MM.1S (cell line): ENCODE measurements at places on chromosomes 6 and 20.

DNA sequence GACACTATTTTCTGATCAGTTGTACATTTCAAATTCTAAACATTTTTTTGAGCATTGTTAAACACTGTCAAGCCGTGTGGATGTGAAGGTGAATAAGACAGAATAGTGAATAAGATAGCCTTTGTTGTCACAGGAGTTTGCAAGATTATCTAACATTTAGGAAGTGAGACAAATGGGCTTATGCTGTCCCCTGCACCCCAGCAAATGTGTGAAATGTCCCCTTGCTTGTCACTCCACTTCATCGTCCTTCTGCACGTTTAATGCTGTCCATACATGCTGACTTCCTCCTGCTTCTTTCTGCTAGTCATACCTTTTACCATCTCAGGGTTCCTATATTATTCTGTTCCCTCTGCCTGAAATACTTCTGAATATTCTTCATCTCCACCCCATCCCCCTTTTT lies 62.6 kb downstream of the CBFA2T2 start:
- no peak for DNase-seq

- DNase-seq: no peak
Observed at GRCh38 chr6:150499882-150500312, 99.8 kb upstream of the PLEKHG1 start.

GRCh38 chr6:56988145-56988544 lies 33.2 kb downstream of the BEND6 start:
- DNase-seq: no peak

DNA sequence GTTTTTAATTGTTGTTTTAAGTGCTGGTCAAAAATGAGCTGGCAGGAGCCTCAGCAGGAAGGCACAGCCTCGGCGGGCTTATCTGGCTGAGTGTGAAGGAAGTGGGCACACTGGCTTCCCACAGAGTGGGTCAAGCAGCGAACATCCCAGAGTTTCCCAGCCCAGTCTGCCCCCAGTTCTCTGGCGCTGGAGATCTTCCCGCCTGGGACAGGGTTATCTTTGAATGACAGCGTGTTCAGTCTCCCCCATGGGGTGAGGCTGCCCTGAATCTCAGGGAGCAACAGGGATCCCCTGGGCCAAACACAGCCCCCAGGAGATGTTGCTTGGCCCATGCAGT lies 122.2 kb upstream of the PTPN1 start:
- DNase-seq: no peak

GRCh38 chr6:145725570-145725969 lies 9.8 kb downstream of the EPM2A start:
- DNase-seq: no peak

DNA sequence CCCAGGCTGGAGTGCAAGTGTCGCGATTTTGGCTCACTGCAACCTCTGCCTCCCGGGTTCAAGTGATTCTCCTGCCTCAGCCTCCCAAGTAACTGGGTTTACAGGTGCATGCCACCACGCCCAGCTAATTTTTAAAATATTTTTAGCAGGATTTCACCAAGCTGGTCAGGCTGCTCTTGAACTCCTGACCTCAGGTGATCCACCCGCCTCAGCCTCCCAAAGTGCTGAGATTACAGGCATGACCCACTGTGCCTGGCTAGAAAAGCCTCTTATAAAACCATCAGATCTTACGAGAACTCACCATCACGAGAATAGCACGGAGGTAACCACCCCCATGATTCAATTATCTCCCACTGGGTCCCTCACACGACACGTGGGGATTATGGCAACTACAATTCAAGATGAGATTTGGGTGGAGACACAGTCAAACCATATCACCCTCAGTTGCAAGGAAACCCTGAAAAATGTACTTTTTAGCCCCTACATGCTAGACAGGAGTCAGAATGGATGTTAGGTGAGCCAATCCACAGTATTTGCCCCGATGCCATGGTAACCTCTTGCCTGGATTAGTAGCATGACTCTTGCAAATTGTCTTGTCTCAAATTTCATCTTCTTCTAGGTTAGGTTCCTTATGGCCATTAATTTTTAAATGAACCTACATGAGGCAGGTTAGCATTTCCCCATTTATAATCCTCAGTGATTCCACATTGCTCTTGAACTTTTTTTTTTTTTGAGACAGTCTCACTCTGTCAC lies 17.1 kb upstream of the SASH1 start:
- no peak for DNase-seq

- DNase-seq: no peak
Observed at GRCh38 chr6:152236370-152237097, 400.6 kb downstream of the SYNE1 start.

DNA sequence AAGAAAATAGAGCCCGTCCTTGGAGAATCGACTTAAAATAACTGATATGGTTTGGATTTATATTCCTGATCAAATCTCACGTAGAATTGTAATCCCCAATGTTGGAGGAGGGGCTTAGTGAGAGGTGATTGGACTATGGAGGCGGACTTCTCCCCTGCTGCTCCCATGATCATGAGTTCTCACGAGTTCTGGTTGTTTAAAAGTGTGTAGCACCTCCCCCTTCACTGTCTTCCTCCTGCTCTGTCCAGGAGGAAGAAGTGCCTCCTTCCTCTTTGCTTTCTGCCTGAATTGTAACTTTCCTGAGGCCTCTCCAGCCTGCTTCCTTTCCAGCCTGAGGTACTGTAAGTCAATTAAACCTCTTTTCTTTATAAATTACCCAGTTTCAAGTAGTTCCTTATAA lies 529.2 kb downstream of the HAO1 start:
- DNase-seq: no peak

DNA sequence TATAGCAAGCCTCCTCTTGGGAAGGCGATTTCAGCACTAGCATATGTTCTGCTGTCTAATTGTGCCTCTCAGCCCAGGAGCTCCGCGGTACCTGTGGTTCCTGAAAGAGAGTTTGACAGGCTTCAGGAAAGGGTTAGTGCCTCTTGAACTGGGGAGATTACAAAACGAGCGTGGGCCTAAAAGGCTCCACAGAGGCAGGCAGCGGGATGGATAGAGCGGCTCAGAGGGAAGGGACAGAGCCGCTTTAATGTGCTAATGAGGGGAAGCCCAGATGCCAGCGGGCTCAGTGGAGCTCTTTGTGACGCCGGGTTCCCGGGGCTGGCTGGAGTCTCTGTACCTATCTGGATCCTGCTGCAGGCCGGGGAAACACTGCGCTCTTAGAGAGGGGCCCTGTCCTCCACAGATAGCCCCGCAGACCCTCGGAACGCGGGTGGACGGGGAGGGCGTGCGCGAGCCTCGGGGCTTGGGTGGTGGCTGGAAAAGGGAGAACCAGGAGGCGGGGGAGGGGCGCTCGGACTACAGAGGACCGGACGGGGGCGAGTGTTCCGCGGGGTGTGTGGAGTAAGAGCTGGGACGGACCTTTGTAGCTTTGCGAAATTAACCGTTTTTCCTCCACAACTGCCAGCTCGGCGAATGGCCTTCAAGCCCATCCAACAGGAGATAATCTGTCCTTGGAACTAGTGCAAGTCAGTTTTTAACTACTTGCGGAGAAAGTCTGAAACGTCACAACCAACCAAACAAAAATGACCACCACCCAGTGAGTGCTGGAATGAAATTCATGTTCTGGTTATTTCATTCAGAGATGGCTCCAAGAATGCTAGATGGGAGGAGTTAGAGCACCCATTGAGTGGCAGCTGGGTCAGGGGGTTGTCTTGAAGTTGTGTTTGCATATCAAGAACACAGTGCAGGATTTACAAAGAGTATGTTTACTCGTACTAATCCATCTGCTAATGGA lies 13.0 kb downstream of the SLC35F1 start:
- DNase-seq: no peak

- DNase-seq: no peak
Observed at GRCh38 chr20:32437391-32438074, 79.4 kb downstream of the ASXL1 start.

GRCh38 chr6:13769655-13770053 lies 44.7 kb downstream of the MCUR1 start:
- DNase-seq: no peak

GRCh38 chr6:33756211-33756954 lies 9.7 kb upstream of the IP6K3 start:
- DNase-seq: no peak

DNA sequence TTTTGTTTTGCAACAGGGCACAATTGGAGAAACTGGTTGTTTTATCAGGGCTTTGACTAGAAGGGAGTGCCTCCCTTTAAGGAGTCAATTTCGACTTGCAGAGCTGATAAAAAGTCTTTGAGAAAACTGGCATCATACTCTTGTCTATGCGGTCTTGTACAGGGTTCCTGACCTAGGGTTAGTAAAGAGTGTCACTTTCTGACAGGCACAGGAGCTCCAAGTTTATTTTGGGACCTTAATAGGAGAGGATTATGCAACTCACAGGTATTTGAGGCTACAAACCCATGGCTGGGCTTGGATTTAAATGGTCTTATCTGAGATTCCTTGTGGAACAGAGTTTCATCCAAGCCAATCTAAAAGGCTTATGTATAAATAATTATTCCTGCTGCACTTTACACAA lies 365.4 kb downstream of the HTR1B start:
- no peak for DNase-seq

GRCh38 chr6:34865107-34865506 lies 22.7 kb downstream of the TAF11 start:
- DNase-seq: no peak

DNA sequence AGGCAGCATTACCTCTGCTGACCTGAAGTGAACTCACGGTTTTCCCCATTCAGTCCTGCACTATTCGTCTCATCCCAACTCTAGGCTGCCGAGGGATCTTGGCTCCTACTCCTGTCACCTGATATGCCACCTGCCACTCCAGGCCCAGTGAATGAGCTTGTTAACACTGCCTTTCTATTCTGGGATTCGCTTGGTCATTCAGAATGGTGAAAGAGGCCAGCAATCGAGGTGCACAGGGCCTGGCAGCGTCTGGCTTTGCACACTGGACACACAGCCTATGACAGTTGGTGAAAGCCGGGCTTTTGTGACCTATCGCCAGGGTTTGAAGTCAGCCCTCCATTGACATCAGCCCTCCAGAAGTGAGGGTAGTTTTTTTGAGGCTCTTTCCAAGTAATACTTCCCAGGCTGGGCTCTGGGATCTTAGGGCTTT lies 59.3 kb upstream of the MYL9 start:
- DNase-seq: no peak

- DNase-seq: no peak
Observed at GRCh38 chr6:86500035-86500434, 437.3 kb upstream of the HTR1E start.
